GM20000 (cell line): ENCODE measurements at places on chromosomes 16 and 17.

GRCh38 chr16:57830890-57831484, 28.7 kb upstream of the KIFC3 start:
- DNase-seq = no peak

GRCh38 chr16:8742068-8742467, 55.4 kb downstream of the TMEM186 start:
- DNase-seq = no peak

DNA sequence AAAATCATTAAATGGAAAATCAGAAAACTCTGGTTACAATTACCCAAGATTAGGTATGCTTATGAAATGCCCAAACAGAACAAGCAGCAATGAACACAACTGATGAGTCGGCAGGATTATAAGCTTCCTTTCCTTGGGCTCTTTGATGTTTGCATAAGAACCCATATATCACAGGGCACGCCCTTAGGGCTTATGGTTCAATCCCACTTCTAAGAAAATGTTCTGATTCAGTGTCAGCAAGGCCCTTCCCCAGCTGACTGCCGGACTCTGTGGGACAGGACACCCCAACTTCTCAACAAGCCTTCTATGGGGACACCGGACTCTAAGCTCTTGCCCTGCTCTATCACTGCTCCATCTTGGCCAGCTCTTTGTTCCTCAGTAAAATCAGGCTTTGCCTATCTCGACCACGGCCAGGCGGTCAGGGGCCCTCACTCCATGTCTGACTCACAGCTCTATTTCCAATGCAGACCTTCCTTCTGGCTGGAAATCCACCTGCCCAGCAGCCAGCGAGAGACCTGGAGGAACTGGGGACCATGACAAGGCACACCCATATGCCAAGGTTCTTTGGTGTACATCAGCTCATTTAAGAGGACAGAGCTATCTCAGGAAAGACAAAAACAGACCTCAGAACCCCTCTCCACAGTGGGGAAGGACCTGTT, 26.8 kb downstream of the LITAFD start:
- no peak for DNase-seq

DNA sequence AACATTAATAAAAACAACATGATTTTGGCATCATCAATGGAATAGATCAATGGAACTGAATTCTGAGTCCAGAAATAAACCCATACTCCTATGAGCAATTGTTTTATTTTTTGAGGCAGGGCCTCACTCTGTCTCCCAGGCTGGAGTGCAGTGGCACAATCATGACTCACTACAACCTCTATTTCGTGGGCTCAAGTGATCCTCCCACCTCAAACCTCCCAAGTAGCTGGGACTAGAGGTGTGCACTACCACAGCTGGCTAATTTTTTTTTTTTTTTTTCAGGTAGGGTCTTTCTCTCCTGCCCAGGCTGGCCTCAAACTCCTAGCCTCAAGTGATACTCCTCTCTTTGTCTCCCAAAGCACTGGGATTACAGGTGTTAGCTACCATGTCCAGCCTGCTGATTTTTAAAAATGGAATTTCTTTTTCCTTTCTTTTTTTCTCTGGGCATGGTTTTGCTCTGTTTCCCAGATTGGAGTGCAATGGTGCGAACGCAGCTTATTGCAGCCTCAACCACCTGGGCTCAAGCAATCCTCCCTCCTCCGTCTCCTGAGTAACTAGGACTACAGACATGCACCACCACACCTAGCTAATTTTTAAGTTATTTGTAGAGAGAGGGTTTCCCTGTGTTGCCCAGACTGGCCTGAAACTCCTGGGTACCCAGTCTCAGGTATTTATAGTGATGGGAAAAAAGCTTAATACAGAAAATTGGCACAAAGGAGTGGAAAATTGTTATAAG, 7.3 kb upstream of the PRDM7 start:
- no peak for DNase-seq

- no peak for DNase-seq
Observed at GRCh38 chr17:47875011-47875985, 20.7 kb upstream of the SP2 start.

DNA sequence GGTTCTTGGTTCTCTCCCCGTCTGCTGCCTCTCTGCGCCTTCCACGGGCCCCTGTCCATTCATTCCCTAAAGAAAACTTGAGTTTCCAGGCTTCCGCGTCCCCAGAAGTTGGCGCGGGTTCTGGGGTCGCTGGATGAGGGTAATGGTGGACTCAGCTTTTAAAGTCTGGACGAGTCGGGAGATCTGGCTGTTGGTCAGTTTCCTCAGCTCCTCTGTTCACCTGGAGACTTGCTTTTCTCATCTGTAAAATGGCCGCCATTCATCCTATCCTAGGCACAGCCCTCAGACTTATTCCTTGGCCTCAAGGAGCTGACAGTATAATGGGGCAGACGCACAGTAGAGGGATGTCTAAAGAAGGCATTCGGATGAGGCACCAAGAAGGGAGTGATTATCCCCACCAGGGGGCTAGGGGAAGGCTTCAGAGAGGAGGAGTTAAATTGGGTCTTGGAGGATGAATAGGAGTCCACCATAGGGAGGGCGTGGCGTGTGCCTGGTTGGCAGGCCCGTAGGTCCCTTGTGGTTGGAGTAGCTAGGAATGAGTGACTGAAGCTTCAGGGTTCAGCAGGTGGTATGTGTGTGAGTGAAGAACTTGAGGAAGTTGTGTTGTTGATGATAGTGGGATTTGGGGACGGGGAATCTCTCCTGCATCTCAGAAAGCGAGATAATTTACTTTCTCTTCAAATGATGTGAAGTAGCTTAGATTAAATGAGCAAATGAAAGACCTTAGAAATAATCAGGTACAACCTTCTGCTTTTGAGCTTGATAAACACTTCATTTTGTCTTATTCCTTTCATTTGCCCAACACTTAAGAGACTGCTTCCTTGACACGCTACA, 652 bp downstream of the VPS35L start:
- peak; percentile 33 for DNase-seq

DNA sequence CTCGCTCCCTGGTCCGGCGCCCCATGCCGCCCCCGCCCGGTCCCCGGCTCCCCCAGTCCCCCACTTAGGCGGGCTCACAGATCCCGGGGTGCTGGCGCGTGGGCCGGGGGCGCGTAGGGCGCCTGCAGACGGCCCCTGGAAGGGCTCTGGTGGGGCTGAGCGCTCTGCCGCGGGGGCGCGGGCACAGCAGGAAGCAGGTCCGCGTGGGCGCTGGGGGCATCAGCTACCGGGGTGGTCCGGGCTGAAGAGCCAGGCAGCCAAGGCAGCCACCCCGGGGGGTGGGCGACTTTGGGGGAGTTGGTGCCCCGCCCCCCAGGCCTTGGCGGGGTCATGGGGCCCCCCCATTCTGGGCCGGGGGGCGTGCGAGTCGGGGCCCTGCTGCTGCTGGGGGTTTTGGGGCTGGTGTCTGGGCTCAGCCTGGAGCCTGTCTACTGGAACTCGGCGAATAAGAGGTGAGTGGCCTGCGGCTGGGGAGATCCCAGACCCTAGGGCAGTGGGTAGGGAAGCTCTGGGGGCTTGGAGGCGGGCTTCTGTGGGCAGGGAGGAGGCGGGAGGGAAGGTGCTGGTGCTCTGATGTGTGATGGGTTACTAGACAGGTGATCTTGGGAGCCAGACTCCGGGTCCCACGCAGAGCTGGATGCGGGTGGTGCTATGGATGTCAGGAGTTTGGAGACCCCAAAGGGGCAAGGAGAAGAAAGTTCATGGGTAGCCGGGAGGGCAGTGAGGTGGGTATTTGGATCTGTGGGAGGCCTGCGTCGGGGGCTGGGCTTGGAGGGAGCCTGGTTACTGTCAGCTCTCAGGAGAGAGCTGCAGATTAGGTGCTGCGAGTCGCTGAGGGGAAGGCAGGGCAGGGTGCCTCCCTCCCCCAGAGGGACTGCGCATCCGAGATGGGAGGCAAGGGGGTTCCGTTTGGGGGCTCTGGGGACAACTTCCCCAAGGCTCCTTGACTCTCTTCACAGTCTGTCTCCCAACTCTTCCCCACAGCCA, 560 bp downstream of the EFNB3 start:
- DNase-seq = no peak

- no peak for DNase-seq
Observed at GRCh38 chr16:15484662-15485061, 50.3 kb downstream of the BMERB1 start.

GRCh38 chr16:55655897-55656681, at the start of gene SLC6A2:
TSS of gene SLC6A2 (plus strand) at chr16:55655988. CDS start at chr16:55656695, 707 bp downstream.
- DNase-seq = no peak

- no peak for DNase-seq
Observed at GRCh38 chr16:27230562-27231001, 27.3 kb downstream of the KDM8 start.

DNA sequence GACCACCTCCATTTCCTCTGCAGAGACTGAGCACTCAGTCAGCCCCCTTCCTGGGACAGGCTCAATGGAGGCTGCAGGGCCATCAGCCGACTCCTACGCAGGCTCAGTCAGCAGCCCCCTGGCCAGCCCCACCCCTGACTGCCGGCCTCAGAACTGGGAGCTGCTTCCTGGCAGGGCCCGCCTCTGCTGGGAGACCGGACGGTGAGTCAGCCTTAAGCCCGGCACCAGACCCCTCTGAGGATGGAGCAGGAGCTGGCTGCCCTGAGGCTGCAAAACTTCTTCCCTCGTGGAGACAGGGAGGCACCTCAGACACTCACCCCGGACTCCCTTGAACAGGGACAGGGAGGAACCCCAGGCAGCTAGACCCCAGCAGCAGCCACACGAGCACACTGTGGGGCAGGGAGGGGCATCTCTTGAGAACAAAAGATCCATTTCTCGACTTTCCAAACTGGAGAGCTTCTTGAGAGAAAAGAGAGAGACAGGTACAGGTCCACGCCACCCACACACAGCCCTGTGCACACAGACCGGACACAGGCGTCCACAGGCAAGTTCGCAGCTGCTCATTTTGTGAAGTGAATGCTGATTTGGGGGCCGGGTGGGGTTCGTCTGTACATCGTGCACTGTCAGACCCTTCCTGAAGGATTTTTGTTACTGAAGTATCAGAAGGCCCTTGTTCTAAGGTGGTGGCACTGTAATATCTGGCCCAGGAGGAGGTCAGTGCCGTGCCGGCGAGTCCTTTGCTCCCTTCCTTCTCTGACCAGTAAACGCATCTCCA, 1.3 kb upstream of the TUBB3 start:
- DNase-seq = no peak

DNA sequence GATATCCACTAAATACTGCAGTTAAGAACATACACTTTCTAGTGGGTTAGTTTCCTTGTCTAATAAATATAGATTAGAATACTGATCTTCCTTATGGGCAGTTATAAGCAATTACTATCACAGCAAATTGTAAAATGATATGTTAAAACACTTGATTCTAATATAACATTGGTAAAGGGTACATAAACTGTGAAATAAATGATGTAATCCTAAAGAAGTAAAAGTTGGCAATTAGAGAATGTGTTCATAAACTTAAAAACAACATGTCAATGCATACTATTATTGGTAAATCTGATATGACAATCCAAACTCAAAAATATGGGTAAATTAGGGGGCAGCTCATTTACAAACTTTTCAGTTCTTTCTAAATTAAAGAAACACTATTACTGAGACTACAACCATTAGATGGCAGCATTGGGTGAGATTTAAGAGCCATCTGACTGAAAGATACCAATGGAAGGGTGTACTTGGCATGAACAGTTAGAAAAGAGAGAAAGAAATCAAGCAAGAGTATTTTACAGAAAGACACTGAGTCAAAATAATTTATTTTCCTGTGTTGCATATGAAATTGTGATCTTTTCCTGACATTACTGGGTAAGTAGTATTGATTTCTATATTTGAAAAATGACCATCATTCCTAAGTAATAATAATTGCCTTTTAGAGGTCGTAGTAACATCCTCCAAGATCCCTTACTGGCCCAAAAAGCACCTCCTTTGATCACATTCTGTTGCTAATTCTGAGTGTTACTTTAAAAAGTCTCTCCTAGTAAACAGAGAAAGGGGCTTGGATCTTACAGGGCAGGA, 119.6 kb downstream of the SPAG9 start:
- peak; percentile 51 for DNase-seq

- peak; percentile 75 for DNase-seq
Observed at GRCh38 chr17:51120357-51120738, 320 bp downstream of the SPAG9 start.

DNA sequence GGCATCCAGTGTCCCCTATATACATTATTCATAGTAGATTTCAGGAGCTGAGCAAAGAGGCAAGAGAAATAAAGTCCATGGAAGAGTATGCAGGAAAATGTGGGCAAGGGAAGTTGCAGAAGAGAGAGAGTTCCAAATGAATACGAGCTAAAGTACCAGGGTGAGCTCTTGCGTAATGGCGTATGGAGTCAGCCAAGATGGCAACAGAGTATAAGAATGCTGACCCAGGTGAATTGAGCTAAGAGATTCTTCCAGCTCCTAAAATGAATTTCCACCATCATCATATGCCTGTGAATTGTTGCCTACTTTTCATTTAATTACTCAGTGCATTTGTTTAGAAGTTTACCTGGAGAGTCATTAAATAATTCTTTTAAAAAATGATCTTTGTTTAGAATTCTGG, 153.2 kb upstream of the CNTNAP4 start:
- DNase-seq = no peak

DNA sequence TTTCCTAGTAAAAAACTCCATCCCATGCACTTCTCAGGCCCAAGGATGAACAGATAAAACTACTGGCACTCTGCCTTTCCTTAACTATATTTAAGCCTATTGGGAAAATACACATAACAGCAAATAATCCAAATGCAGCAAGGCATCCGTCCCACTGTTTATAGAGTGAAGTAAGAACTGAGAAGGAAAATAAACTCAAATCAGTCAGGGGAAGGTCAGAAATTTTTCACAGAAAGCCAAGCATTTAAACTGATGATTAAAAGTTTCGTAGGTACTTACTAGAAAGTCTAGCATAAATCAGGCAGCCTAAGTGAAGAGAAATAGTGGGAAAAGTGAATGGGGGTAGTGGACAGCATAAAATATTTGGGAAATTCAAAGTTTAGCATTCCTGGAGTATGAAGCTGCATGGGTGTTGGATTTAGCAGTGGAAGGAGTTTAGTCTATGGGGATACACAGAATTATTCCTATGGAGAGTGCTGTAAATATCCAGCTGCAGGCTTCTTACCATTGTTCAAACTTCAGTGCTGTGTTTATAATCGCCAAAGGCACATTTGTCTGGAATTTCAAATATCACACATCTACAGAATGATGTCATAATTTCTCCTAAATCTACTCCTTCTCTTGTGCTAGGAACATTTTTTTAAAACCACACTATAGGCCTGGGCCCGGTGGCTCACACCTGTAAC, 1131.0 kb upstream of the GOT2 start:
- no peak for DNase-seq

DNA sequence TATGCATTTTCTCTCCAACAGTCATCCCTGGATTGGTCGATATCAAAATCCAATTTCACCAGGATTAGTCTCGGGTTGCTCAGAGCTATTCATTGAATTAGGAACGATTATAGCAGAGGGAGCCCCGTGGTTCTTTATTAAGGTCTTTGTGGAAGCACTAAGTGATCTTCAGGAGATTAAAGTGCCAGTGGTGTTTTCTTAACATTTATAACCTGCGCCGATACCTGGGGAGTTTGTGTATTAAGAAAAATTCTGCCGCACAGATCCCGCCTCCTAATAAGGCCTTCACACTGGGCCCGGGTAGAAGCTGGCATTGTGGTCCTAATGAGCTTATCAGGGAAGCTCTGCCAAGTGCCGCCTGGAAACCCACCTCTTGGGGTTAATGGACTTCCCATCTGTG, 238.7 kb downstream of the RBFOX1 start:
- DNase-seq = no peak

GRCh38 chr16:48950184-48950583, 331.5 kb downstream of the CBLN1 start:
- DNase-seq = no peak
